ENCODE measurements at places on chromosomes 16 and 17. TPM values are rescaled to one million over a fixed set of nuclear protein-coding genes. Genes with fewer than 3 reads are reported as not detected.

The OTOA gene
- not detected for total RNA-seq

- DNase-seq: no peak
These were observed 116.6 kb downstream of the XYLT1 start for GRCh38 chr16:17354141-17354601.

The ENPP7 gene
- total RNA-seq: not detected

DNA sequence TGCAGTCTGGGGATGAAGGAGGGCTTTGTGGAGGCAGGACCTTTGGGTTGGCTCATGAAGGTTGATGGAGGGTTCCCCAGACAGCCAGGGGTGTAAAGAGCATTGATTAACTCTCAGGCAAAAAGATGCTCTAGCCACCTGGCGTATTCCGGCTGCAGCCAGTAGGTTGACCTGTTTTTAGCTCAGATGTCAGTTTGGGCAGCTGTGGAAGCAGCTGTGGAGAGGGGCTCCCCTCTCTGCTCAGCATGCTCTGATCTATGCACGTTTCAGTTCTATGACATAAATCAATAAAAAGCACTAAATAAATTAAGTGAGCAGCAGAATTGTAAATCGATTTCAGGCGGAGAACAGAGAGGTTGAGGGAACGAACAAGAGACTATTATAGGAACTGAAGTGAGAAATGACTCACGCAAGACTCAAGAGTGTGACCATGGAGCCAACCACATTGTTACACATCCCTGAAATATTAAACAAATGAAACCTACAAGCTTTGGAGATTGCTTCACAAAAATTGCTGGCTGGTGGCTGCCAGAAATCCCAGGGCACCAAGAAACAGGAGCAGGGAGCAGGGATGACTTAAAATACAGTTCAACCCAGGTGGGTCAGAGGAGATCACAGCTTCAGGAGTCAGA is 111.9 kb downstream of the GSG1L start:
- DNase-seq: no peak

DNA sequence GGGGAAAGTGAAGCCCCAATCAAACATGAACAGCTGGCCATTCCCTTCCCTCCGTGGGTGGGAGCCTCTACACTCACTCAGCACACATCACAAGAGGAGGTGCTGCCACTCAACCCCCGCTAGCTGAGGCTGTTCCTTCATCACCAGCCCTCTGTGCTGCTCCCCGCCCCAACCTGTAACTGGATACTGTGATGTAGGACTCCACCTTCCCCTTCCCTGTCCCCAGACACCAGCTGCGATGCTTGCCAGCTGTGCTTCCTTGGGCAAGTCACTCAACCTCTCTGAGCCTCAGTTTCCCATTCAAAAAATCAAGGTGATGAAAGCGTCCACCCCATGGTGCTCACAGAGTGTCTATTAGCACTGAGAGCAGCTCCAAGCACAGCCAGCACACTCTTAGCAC is 273.2 kb downstream of the MRTFB start:
- no peak for DNase-seq

The C16orf86 gene
- 2.4 TPM for total RNA-seq

DNA sequence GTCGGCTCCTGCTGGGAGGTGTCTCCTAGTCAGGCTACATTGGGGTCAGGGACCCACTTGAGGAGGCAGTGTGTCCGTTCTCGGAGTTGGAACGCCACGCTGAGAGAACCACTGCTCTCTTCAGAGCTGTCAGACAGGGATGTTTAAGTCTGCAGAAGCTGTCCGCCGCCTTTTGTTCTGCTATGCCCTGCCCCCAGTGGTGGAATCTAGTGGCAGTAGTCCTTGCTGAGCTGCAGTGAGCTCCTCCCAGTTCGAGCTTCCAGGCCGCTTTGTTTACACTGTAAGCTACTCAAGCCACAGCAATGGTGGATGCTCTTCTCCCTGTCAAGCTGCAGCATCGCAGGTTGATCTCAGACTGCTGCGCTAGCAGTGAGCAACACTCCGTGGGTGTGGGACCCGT is 36.0 kb downstream of the ITFG1 start:
- no peak for DNase-seq

DNA sequence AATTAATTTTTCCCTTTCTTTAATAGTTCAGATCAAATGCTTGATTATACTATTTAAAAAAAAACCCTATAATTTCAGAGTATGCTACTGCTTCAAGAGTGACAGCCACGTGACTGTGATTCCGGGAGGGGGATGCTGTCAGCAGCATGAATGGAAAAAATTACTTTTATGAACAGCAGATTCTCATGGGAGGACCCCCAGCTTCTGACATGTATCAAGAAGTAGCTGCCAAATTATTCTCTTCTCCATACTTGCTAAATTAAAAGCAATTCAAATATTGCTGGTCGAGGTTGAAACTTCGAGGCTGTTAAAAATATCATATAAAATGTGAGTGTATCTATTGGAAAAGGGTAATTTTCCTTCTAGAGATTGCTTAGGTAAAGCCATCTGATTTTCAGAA is 95.0 kb downstream of the HS3ST4 start:
- DNase-seq: no peak

DNA sequence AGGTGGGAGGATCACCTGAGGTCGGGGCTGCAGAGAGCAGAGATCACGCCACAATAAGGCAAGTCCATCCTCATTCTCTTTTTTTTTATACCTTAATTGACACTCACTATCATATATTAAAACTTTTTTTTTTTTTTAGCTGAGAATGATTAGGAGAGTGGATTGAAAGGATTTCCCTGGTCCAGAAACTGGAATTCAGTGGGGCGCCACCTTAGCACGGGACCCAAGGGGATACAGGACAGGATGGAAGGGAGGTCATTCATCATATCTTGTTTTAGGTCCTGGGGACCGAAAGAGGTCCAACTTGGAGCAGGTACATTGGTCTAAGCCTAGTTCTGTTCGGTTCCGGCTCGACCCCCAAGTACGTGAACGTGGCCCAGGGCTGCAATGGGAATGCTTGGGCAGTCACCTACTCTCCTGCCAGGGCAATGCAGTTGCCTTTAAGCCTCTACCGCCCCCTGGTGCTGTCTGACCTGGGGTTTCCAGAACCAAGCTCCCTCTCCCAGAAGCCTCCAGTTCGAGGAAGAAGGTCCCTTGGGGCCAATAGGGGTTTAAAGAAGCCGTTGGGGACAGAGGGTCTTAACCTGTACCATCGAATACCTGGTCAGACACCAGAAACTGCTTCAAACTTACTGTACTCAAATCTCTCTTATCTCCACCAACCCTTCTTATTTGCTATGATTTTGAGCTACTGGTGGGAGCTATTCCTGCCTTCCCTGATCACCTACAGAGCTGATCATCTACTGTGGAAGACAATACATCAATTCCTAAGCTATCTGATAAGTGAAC is 19.9 kb upstream of the GPATCH8 start:
- no peak for DNase-seq

The GPRC5C gene
- not detected for total RNA-seq

The KRTAP3-3 gene
- total RNA-seq: not detected

DNA sequence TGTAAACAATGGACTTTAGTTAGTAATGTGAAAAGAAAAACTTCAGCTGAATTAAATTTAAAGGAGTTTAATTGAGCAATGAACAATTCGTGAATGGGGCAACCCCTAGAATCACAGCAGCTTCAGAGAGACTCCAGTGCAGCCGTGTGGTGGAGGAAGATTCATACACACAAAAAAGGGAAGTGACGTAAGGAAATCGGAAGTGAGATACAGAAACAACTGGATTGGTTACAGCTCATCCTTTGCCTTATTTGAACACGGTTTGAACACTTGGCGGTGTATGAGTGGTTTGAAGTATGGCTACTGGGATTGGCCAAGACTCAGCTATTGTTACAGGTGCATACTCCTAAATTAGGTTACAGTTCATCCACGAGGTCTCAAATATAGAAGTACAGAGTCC is 460.4 kb upstream of the ASIC2 start:
- DNase-seq: peak; percentile 23

- DNase-seq: no peak
These were observed 2.7 kb downstream of the NEUROD2 start for GRCh38 chr17:39604911-39605491.

GRCh38 chr17:37400505-37400904 is 6.1 kb downstream of the ACACA start:
- DNase-seq: no peak

DNA sequence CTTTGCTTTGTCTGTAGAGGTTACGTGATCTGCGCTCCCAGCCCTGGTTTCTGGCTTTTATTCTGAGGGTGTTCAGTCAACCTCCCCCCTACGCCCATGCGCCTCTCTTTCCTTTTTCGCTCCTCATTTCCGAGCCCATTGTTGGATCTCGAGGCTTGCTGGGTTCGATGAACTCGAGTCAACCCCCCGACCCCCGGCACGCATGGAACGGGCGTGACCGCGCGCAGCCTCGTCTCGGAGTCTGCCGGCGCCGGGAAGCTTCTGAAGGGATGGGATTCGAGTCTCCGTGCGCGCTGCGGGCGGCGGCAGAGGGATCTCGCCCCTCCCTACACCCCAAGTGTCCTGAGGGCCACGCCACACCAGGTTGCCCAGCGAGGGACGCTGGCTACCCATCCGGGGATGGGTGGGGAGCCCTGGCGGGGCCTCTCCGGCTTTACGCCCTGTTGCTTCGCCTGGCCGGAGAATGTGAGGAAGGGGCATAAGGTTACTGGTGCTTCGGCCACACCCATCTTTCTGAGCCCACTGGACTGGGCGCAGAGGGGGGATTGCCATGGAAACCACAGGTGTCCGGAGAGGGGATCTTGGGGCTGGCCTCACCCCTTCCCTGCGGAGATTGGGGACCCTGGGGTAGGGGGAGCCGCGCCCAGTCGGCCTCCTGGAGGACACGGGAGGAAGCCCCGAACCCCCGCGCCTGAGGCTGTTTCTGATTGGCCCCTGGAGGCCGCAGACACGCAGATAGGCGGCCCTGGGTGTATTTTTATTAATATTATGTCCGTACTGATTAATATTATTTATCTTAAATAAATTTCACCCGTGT is 1.8 kb downstream of the MAPT start:
- DNase-seq: no peak

The ACE gene
- 7.4 TPM for total RNA-seq

DNA sequence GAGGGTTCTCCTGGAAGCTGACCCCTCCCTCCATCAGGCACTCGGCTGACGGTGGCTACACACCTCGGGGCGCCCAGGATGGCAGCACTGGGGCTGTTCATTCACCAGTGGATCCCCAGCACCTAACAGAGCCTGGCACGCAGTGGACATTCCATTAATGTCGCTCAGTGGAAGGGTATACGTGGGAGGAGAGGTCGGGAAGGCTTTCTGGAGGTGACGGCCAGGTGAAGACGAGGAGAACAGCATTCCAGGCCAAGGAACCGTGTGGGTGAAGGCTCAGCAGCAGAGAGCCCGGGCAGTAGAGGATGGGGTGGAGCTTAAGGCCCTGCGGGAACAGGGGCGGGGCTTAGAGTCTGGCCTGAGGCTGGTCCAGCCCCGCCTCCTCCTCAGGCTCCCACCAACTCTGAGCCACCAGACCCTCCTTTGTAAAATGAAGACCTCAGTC is 2.5 kb upstream of the HS3ST6 start:
- no peak for DNase-seq

DNA sequence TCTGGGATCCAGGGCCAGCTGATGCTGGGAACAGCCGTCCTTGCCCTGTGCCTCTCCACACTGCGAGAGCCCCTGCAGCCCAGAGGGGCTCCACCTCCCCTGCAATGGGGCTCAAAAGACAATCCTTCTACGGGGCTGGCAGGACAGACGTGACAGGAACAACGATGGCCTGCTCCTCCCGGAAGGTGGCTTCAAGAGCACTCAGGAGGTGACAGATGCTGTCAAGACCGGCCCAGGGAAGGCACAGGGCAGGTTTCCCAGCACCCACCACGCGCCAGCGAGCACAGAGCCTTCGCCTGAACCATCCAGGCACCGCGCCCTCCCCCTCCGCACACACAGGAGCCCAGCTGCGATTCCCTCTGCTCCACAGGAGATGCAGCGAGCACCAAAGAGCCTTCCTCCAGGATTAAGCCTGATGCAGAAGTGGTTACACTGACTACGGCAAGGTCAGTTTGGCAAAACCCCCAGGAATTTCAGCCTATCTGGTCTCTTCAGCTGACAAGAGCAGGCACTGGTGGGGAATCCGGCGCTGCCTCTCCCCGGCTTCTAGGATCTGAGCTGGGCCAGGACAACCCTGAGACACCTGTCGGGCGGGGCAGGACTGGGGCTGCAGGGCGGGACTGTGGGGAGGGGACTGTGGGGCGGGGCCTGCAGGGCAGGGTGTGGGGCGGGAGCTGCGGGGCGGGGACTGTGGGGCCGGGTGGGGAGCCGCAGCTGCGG is 103.4 kb downstream of the ZNF778 start:
- DNase-seq: no peak

DNA sequence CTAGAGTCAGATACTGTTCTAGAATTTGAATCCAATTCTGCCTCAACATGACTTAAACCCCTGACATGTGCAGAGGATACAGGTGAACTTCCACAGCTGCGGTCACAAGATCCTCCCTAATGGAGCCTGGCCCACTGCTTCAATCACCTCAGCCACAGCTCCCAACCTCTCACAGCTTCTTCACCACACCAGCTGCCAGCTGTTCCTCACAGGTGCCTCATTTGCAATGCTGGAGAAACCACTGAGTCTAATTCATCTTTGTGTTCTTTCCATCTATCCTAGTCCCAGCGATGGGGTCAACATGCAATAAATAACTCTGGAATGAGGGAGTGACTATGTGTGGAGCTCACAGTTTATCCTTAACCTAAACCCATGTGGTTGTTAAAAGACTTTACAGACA is 72.0 kb upstream of the MAF start:
- DNase-seq: no peak

The TM4SF5 gene
- total RNA-seq: not detected

GRCh38 chr17:57953705-57954396 is 1.4 kb downstream of the CUEDC1 start:
- no peak for DNase-seq

- DNase-seq: no peak
These were observed 41.0 kb upstream of the ZNF750 start for GRCh38 chr17:82880620-82881323.

The PMP22 gene
- total RNA-seq: not detected

DNA sequence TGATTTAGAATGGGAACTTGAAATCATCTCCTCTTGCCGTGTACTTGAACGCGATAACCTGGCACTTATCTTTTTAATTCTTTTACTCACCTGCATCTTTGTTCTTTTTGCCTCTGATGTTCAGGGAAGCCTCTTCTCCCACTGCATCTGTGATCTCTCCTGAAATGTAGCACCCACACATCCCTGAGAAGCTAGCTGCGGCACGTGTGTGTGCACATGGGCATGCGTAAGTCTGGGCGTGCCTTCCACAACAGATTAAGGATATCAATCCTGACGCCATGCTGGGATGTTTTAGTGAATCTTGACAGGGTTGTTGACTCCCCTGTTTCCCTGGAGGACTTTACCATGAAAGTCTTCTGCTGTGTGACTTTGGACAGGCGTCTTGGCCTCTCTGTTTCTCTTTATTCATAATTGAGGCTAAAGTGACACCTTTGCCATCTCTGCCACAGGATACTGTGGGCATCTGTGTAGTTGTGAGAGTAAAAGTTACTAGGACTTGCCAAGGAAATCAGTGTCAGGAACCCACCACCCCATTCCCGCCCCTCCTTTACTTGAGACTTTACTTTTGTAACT is 20.5 kb downstream of the IL4R start:
- DNase-seq: no peak

The NETO2 gene
- 1.8 TPM for total RNA-seq

The NACA2 gene
- not detected for total RNA-seq

- DNase-seq: no peak
These were observed 163.2 kb downstream of the AXIN2 start for GRCh38 chr17:65398040-65398787.

The SMIM36 gene
- not detected for total RNA-seq

The KLHDC4 gene
- total RNA-seq: 43.0 TPM

- DNase-seq: no peak
These were observed 1.5 kb downstream of the TRIM25 start for GRCh38 chr17:56912105-56912999.

GRCh38 chr17:7717756-7718350 is 309 bp downstream of the DNAH2 start:
- peak; percentile 25 for DNase-seq

GRCh38 chr16:62149631-62150030 is 113.4 kb upstream of the CDH8 start:
- no peak for DNase-seq
